ENCODE measurements at places on chromosomes 3 and 15.

GRCh38 chr3:57864853-57865252, 108.7 kb downstream of the SLMAP start:
- DNase-seq, result no peak

DNA sequence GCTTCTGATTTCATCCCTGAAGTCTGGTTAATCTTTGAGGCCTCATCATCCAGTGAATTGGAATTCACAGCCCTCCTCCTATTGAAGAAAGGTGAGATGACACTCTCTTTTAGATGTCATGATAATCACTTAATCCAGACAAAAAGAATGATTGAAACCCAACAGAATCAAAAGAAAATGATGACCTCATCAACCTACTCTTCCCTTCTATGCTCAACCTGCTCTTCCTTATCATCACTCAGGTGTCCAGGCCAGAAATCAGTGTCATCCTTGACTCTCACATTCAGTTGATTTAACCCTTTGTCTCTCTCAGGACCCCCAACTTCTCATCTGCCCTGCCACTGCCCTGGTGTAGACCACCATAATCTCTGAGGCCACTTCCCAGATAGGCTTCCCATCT, 11.8 kb downstream of the PLA2G4E start:
- no peak for DNase-seq

DNA sequence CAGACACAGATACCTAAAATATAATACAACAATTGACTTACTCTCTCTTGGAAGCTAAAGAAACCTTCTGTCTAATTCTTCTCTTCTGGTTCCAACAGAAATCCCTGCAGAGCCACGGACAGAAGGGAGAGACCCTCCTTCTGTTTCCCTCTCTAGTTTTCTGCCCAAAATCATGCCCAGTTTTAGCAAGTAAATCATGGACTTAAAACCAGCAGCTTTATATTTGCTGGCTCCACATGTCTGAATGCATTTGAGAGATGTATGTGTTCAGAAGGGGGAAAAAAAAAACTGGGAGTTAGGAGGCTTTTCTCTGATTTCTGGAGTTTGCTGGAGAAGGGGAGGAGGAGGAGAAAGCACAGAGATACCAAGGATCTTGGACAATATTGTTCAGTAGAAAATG, 147.1 kb downstream of the LSAMP start:
- DNase-seq, result no peak

DNA sequence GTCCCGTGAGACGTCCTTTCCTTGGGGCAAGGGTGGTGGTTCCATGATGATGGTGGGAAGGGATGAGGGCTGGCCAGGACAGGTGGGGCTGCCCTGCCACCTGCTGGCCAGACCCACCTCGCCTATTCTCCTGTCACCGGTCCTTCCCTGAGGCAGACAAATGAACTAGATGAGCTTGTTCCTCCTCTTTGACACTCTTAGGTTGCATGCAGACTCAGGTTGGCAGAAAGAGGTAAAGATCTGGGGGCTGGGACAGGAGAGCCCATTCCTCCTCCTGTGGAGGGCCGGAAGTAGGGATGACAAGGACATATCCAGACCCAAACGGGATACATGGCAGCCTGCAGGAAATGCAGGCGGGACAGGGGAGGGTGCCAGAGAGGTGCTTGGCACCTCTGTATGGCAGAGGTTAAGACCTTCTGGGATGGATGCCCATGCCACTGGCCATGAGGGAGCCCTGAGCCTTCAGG, 38.6 kb downstream of the ACSBG1 start:
- peak; percentile 18 for DNase-seq

- no peak for DNase-seq
Measured at GRCh38 chr15:35722501-35722900, 176.5 kb upstream of the DPH6 start.

DNA sequence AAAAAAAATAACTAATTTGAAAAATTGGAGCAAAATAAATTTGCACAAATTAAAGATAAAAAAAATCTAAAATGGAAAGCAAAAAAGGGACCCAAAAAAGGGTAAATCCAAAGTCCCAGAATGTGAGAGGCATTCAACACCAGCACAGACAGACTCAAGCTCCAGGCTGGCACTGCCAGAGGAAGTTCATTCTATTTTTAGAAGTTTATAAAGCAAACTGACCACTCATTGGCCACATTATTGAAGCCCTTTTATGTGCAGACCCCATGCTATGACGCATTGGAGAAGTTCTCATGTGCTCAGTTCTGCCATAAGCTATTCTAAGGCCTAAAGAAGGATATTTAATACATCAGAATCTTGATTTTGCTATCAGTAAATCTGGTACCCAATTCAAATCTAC, 17.6 kb upstream of the BOC start:
- no peak for DNase-seq

All from stimulated activated CD4-positive, alpha-beta T cell treated with anti-CD3 and anti-CD28 coated beads, Interleukin-1b, Interleukin-23, amount 100 ng/mL, for 1 hour (primary cell).